M059J (cell line): ENCODE measurements at places on chromosomes 2 and 18. TPM values are rescaled to one million over a fixed set of nuclear protein-coding genes. Genes with fewer than 3 reads are reported as not detected.

GRCh38 chr18:841647-842370 is 29.8 kb upstream of the YES1 start:
- no peak for DNase-seq

- no peak for DNase-seq
These were observed 291.1 kb downstream of the ARHGAP15 start for GRCh38 chr2:143420313-143420712.

- no peak for DNase-seq
These were observed 256.1 kb downstream of the PRKCE start for GRCh38 chr2:45907592-45907991.

The GNLY gene
- total RNA-seq = not detected in 2 replicates

DNA sequence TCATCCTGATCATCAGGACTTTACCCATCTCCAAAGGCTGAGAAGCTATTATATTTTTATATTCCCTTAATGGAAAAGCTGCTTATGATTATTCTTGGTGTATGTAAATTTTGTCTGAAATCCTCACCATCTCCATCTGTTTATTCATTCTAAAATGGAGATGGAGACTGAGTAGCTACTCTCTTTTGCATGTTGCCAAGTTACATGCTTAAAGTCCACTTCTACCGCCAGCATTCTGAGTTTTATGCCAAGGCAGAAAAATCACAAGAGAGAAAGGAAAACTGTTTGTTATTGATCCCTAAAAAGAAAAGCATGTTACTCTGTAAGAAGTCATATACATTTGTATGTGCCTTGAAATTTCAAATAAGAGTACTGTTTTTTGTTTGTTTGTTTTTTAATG is 94.4 kb upstream of the NOSTRIN start:
- no peak for DNase-seq

The DSG4 gene
- not detected in 2 replicates for total RNA-seq

GRCh38 chr2:19454125-19454524 is 95.7 kb upstream of the OSR1 start:
- DNase-seq = no peak

GRCh38 chr2:226475650-226476049 is 324.0 kb downstream of the IRS1 start:
- peak; percentile 87 for DNase-seq

GRCh38 chr18:37407571-37407970 is 158.0 kb downstream of the CELF4 start:
- DNase-seq = no peak

GRCh38 chr2:199704358-199705238 is 146.4 kb downstream of the FTCDNL1 start:
- DNase-seq = peak; percentile 19

- DNase-seq = no peak
These were observed 2.5 kb downstream of the BABAM2 start for GRCh38 chr2:27893006-27893405.
